Hematopoietic multipotent progenitor cell (in vitro differentiated cells): ENCODE measurements at places on chromosomes 5 and 9. TPM values are rescaled to one million over a fixed set of nuclear protein-coding genes. Genes with fewer than 3 reads are reported as not detected.
A peak's percentile ranks its signal among the peaks of the same experiment; 100 is the strongest.

Gene IDNK
- total RNA-seq, result 6.5 TPM

DNA sequence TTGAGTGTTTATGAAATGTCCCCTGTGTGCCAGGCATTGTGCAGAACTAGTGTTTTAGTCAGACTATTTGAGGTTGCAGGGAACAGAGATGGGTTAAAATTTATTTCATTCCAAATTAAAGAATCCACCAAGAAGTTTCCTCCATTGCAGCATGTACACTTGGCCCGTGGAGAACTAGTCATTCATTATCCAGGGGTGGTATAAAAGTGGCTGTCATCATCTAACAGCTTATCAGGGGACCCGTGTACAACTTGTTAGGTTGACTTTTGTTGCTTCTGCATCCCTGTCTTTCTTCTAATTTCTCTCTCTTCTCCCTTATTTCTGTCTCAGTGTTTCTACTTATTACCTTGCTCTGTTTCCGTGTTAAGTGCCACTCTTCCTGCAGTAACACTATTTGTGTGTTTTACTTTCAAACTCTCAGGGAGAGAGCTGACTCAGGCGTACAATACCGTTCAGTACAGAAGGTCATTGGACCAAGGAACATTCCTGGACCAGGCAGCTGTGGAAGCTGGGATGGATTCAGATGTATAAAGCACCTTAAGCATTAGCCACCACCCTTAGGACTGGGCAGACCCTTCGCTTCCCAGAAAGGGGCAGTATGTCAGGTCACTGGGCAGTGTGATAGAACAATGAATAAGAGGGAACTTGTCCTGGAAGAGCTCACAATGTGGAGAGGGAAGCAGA is 36.1 kb downstream of the MAP3K1 start:
- no peak for DNase-seq

Gene BTNL9
- under 0.01 TPM for total RNA-seq

- no peak for DNase-seq
Observed at GRCh38 chr5:59157068-59157467, 574.2 kb downstream of the RAB3C start.

Gene IL3
- not detected for total RNA-seq

GRCh38 chr9:88658311-88658822 is 123.4 kb downstream of the NXNL2 start:
- no peak for DNase-seq

GRCh38 chr9:118938581-118938980 is 430.7 kb downstream of the BRINP1 start:
- no peak for DNase-seq

DNA sequence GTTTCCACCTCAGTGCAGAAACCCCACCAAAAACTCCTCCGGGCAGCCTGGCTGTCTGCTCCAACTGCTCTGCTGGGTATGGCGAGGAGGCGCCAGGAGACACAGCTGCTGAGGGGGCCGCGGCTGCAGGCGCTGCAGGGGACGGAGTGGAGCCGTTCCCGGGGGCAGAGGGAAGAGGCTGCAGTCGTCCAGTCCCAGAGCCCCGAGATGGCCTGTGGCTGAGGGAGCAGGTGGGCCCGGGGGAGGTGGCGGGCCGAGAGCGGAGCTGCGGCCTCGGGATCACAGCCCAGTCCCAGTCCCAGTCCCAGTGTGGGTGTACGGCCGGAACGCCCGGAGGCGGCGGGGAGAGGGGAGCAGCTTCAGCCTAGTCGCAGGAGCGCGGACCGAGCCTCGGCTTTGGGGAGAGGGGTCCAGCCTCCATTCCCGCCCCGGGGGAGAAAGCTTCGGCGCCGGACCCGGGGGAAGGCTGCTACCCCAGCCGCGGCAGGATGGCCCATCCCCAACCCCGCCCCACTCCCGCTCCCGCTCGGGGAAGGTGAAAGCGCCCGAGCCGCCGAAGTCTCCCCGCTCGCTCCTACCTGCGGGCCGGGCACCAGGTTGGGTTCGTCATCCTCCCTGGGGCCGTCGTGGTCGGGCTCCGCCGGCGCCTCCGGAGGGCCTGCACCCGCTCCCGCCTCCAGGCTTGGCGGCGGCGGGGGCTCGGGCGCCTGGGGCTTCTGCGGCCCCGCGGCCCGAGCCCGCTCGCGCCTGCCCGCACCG is 513 bp downstream of the FAM193B start:
- DNase-seq, result no peak

- no peak for DNase-seq
Observed at GRCh38 chr5:170131235-170131634, 25.5 kb downstream of the FOXI1 start.

- DNase-seq, result no peak
Observed at GRCh38 chr5:127206320-127207113, 84.1 kb upstream of the MEGF10 start.

DNA sequence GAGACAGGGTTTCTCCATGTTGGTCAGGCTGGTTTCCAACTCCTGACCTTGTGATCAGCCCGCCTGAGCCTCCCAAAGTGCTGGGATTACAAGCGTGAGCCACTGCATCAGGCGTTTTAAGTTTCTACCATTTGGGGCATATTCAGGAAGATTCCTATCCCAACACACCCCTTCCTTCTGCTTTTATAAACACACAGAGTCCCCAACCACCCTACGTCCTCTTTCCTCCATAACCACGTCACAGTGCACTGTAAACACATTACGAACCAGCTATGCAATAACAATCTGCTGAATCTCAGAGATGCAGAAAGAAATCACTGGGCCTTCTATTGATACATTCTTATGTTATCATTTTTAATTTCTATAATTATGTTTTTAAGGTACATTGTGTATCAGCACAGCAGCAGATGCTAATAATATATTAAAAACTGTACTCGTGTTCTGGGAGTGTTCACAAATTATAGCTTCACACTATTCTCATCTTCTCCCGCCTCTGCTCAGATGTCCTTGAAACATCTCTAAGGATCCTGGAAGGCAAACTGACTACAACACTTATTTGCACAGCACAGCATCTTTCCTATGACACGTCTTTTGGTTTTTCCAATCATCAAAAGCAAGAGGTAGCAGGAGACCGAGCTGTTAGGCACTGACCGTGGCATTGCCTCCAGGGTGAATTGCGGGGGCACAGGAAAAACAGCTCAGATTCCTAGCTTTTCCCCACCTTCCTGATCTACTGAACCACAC is 60.2 kb downstream of the KCNIP1 start:
- no peak for DNase-seq

- no peak for DNase-seq
Observed at GRCh38 chr9:121556580-121556979, 56.9 kb upstream of the GGTA1 start.

Gene PDE8B
- 0.27 TPM for total RNA-seq

Gene EIF4EBP3
- 8.3 TPM for total RNA-seq

GRCh38 chr5:14011089-14012020 is 66.9 kb upstream of the DNAH5 start:
- DNase-seq, result peak; percentile 79

DNA sequence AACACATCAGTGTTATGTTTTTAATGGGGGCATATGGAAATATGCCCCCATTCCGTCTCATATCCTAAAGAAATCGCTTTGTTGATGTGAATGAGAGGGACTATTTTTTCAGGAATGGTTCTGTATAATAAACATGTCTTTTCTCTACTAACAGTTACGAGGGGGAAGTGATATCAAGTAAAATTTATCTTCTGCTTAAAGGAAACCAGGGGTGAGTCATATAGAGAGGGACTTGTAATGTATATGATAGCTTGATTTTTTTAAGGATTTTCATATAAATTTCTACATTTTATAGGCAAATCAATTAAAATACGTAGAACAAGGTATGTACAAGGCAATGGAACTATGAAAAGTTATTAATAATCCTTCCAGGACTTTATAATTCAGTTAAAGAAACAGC is 207.1 kb downstream of the SEMA5A start:
- no peak for DNase-seq

GRCh38 chr5:135251093-135251492 is 147.9 kb downstream of the MACROH2A1 start:
- DNase-seq, result no peak

Gene TAL2
- 0.27 TPM for total RNA-seq

Gene PAEP
- total RNA-seq, result not detected
